Stimulated activated CD8-positive, alpha-beta memory T cell treated with anti-CD3 and anti-CD28 coated beads, Interleukin-15, amount 100 ng/mL, for 48 hours (primary cell): ENCODE measurements at places on chromosomes 13 and 19.

DNA sequence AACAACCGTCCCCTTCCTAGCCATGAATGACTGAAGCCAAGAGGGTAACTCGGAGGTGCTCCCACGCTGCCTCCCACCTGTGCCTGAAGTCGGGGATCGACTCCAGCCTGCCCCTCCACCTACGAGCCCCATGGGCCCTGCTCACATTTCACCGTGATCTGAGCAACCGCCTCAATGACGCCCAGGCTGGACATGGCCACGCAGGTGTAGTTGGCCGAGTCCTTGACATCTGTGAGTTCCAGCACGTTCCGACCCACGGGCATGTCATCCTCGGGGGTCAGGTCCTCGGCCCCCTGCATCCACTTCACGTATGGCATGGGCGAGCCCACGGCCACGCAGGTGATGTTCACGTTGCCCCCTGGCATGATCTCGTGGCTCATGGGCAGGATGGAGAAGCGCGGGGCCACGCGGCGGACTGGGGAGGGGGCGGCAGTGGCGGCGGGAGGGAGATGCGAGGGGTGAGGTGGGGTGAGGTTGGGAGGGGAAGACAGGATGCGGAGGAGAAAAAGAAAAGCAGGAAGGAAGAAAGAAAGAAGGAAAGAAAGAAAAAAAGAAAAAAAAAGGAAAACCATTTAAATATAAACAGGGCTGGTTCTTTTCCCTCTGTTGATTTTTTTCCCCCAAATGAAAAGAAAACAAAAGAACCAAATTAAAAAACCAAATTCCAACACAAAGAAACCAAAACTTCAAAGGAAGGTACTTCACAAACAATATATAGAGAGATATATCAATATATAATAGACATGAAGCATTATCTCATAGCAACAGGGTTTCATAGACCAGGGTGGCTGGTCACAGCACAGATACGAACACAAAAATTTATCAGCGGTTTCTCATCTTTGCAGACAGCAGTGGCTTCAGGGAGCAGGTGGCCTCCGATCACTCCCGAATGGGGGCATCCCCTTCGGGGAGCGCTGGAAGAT lies 94.7 kb downstream of the PTPRS start:
- no peak for DNase-seq

- DNase-seq: no peak
Observed at GRCh38 chr13:98368019-98368418, 190.9 kb upstream of the RNF113B start.

DNA sequence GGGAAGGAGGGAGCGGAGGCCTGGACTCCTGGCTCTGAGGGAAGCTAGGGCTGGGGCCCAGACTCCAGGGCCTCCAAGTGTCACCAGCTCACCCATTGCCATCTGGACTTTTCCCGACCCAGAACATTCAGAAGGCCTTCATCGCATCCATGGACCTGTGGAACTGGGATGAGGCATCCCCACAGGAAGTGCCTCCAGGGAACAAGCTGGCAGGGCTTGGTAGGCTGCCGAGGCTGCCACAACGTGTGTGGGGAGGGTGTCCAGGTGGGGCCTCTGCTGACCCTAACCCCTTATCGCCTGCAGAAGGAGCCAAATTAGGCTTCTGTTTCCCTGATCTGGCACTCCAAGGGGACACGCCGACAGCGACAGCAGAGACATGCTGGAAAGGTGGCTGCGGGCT lies 767 bp downstream of the ETV2 start:
- DNase-seq: no peak

DNA sequence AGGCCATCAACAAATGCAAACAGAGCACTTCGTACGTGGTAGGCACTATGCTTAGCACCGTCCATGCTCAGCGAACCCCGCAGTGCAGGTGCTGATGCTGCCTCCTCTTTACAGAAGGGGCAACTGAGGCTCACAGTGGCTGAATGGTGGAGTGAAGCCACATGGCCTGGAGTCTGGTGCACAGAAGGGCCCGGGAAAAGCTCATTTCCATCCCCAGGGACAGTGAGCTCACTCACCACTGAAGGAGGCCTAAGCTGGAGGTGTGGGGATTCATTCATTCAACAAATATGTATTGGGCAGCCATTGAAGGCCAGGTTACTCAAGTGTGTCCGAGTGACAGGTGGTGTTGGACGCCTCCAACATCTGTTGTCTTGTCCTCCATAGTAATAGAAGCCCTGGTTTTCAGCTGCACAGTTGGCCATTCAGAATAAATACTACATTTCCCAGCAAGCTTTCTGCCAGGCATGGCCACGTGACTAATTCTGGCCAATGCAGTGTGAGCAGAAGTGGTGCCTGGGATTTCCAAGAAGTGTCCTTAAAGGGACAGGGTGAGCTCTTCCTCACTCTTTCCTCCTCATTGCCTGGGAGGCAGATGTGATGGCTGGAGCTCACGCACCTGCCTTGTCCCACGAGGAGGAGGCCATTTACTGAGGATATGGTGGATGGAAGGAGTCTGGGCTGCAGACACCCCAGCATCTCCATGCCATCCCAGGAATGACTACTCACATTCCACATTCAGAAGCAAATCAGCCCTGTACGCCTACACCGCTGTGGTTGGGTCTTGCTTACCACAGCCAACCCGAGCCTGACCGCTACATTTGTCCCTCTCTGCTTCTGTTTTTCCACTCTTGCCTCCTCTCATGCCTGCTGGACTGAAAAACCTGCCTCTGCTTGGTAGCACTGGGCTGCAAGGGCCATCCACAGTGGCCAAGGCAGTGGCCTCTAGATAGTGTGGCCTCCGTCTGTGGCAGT lies 2.3 kb upstream of the ZNRF4 start:
- DNase-seq: no peak

DNA sequence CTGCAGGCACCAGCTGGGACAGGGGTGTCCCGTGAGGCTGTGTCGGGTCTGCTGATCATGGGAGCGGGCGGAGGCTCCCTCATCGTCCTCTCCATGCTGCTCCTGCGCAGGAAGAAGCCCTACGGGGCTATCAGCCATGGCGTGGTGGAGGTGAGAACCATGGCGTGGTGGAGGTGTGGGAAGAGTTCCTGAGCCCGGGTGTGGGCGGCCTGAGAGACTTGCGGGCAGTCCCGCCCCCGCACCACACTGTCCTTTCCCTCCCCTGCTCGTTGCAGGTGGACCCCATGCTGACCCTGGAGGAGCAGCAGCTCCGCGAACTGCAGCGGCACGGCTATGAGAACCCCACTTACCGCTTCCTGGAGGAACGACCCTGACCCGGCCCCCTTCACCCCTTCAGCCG lies 10.7 kb downstream of the APLP1 start:
- no peak for DNase-seq

- no peak for DNase-seq
Observed at GRCh38 chr19:49780861-49781260, 14.1 kb downstream of the AP2A1 start.

GRCh38 chr19:45542234-45542668 lies 35.0 kb downstream of the VASP start:
- no peak for DNase-seq

- DNase-seq: no peak
Observed at GRCh38 chr13:36879218-36879938, 40.7 kb downstream of the SMAD9 start.

DNA sequence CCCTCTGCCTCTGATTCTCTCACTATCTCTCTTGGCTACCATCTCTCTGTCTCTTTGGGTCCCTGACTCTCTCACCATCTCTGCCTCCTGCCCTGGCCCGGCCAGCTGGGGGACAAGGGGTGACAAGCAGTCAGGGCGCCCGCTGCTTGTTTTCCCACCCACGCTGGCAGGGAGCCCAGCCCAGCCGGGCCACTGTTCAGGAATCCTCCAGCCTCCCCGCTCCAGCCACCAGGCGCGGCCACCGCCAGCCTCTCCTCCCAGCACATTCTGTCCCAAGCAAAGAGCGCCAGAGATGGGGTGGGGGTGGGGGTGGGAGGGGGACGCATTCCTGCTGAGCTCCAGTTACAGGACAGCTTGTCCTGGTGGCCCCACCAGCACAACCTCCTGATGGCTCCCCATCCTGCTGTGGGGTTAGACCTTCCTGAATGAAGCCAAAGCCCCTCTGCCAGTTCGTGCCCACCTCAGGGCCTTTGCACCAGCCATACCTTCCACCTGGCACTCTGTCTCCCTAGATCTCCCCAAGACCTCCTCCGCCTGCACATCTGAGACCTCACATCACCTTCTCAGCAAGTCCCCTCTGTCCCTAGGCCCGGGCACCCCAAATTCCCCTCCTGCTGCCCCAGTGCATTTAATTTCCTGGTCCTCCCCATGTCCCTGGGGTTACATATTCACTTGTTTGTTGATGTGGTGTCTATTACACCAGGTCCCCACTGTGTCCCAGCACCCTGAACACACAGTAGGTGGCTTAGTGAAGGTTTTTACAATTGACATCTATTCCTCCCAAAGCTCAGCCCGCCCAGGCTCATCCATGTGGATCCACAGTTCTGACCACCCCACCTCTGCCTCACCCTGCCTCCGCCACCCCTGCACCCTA lies 12.5 kb downstream of the ARRDC2 start:
- DNase-seq: no peak

DNA sequence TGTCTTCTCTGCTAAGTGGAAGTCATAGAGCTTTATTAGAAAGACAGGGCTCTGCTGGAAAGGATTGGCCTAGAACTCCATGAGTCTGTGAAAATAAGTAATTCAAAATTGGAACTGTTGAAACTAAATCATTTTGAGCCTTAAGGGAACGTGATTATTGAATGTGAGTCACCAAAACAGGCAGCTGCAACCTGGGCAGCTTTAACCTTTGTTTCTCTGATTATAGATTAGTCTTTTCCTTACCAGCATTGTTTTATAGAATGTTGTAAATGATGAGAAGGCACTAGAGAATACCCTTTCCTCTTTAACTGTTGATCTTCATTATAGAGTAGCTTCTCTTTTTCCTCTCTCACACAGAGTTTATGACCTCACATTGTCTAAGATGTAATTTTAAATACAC lies 638.8 kb upstream of the SLITRK6 start:
- DNase-seq: no peak

DNA sequence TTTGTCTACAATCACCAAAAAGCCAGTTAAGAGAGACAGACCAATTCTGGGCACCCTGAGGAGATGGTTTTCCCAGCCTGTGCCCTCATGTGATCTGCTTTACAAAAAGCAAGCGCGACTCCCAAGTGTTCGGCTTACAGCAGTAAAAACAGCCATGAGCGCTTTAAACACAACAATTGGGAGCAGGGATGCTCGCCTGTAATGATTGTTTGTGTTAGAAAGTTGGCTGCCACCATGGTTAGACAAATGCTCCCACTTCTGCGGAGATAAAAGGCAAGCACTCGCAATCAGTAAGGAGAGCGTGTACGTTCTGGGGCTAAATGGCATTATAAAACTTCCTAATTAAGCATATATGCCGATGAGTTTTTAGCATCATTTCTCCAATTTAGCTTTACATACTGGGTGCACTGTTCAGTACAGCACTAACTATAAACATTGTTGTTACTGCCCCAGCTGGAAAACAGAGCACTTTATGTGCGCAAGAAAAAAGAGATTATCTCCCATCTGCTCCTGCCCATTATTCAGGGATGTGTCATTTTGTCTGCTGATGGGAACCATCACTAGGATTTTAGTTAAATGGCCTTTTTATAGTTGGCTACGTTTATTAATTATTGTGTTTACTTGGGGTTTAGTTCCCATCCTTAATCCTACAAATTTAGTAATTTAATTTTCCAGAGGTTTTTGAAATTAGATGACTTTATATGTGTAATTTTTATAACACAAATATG lies 309.3 kb upstream of the MAB21L1 start:
- no peak for DNase-seq

DNA sequence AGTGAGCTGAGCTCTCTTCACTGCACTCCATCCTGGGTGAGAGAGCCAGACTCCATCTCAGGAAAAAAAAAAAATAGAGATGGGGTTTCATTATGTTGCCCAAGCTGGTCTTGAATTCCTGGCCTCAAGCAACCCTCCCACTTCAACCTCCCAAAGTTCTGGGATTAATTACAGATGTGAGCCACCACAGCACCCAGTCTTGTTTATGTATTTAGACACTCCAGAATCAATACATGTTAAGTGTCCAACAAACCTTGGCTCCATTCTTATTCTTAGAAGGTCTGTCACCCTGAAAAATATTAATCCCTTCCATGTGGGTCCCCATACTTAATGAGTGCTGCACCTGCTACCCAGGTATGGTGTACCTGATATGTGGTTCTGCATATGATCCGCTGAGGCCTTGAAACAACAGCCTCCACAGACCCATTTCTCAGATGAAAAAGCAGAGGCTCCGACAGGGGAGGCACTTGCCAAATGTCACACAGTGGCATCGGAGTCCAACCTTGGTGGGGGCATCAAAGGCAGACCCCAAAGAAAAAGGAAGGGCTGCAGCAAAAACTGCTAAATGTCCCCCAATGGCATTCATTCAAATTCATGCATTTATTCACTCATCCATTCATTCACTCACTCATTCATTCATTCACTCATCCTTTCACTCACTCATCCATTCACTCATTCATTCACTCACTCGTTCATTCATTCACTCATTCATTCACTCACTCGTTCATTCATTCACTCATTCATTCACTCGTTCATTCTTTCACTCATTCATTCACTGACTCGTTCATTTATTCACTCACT lies 16.7 kb downstream of the TICAM1 start:
- DNase-seq: no peak

DNA sequence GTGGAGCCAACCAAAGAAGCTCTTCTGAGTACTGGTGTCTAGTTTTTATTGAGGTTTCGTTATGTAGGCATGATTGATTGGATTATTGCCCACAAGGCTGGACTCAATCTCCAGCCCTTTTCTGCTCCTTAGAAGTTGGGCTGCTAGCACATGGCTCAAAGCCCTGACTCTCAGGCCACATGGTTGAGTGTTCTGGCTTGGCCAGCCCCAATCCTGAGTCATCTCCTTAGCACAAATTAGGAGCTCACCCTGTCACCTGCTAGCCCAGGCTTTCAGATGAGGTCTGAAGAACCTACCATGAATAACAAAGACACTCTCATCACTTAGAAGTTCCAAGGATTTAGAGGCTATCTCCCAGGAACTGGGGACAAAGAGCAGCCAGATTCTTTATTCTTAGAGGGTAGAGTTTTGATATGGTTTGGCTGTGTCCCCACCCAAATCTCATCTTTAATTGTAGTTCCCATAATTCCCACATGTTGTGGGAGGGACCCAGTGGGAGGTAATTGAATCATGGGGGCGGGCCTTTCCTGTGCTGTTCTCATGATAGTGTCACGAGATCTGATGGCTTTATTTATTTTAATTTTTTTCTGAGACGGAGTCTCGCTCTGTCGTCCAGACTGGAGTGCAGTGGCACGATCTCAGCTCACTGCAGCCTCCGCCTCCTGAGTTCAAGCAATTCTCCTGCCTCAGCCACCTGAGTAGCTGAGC lies 11.3 kb downstream of the DPY19L3 start:
- no peak for DNase-seq
